ENCODE measurements at places on chromosomes 2 and 18. TPM values are rescaled to one million over a fixed set of nuclear protein-coding genes. Genes with fewer than 3 reads are reported as not detected.

Gene SAG
- not detected for total RNA-seq

Gene BCL11A
- total RNA-seq = 0.19 TPM

Gene IGFBP2
- total RNA-seq = 219 TPM

Gene FN1
- 5,379 TPM for total RNA-seq

Gene SATB2
- total RNA-seq = 9.9 TPM

Gene UGT1A10
- total RNA-seq = not detected

Gene VWA3B
- total RNA-seq = not detected

Gene FOXD4L1
- 0.19 TPM for total RNA-seq

Gene MGAT5
- total RNA-seq = 55.6 TPM

Gene ZNF142
- total RNA-seq = 4.8 TPM

Gene RSAD2
- 0.85 TPM for total RNA-seq

Gene MC4R
- under 0.01 TPM for total RNA-seq

Gene MRO
- under 0.01 TPM for total RNA-seq

Gene RNF144A
- total RNA-seq = 0.56 TPM

Gene TYMS
- 37.6 TPM for total RNA-seq

Gene CNRIP1
- 16.9 TPM for total RNA-seq

Gene TUBA4B
- not detected for total RNA-seq

Gene RAPGEF4
- total RNA-seq = 9.6 TPM

Gene GULP1
- total RNA-seq = 38.9 TPM

Gene PSMA8
- total RNA-seq = under 0.01 TPM

Gene ENOSF1
- 24.3 TPM for total RNA-seq

Gene IL37
- not detected for total RNA-seq

Gene DLX1
- total RNA-seq = 2.1 TPM

Gene CDH19
- 2.0 TPM for total RNA-seq

Gene ABCG8
- not detected for total RNA-seq

Gene RFTN2
- total RNA-seq = 0.58 TPM

Gene ALLC
- total RNA-seq = under 0.01 TPM

Gene SEMA4C
- total RNA-seq = 15.8 TPM

Gene ADD2
- 0.28 TPM for total RNA-seq

Gene MOB1A
- total RNA-seq = 90.3 TPM

Gene YPEL5
- 54.3 TPM for total RNA-seq

Gene GPR45
- total RNA-seq = not detected

Gene CTDP1
- 21.1 TPM for total RNA-seq

Gene STARD6
- 0.28 TPM for total RNA-seq

Gene LIPG
- 48.9 TPM for total RNA-seq

Gene SCN3A
- 1.9 TPM for total RNA-seq

Gene HDHD2
- total RNA-seq = 14.7 TPM

Gene IFIH1
- total RNA-seq = 8.5 TPM

Gene TUBA3E
- total RNA-seq = not detected

Gene ARID5A
- 2.7 TPM for total RNA-seq

Gene CPLX4
- not detected for total RNA-seq

Gene REG3A
- not detected for total RNA-seq

Gene CRYGA
- total RNA-seq = not detected

Gene HOXD13
- not detected for total RNA-seq

Gene LCLAT1
- 13.8 TPM for total RNA-seq

Gene ARHGAP28
- 0.77 TPM for total RNA-seq

Gene FBXO48
- 0.28 TPM for total RNA-seq

Gene ATP6V1C2
- under 0.01 TPM for total RNA-seq

Gene PLGLB2
- 0.38 TPM for total RNA-seq

Gene CREG2
- total RNA-seq = 1.1 TPM
